ENCODE measurements at places on chromosomes 1 and 21.

DNA sequence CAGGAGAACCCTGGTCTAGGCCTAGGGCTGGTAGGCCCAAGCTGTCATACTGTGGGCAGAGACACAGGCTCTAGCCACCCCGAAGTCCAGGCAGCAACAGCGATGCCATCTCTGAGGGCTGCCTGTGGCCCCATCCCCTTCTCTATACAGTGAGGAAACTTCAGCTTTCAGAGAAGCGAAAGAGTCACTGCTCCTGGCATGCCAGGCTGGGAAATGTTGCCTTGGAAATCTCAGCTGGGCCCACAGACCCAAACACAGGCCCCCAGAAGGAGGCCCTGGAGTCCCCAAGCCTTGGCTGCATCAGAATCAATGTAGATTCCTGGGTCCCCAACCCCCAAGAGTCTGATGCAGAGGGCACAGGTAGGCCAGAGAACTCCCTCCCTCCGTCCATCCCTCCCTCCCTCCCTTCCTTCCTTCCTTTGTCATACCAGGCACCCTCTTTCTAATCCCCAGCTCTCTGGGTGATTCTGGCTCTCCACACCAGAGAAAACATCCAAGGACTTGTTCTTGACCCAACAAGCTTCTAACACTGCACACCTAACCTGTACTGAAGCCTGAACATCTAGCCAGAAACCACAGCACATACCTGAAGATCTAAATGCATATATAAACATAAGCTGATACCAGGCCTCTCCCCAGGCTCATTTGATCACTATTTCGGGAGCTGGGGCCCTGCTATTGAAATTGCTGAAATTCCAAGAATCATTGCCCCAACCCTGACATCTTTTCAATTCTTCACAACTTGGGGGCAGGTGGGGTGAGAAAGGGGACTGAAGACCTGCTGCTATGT is 143.2 kb upstream of the EDN2 start:
- no peak for DNase-seq

GRCh38 chr1:84202126-84202525 is 58.1 kb downstream of the PRKACB start:
- DNase-seq: no peak

DNA sequence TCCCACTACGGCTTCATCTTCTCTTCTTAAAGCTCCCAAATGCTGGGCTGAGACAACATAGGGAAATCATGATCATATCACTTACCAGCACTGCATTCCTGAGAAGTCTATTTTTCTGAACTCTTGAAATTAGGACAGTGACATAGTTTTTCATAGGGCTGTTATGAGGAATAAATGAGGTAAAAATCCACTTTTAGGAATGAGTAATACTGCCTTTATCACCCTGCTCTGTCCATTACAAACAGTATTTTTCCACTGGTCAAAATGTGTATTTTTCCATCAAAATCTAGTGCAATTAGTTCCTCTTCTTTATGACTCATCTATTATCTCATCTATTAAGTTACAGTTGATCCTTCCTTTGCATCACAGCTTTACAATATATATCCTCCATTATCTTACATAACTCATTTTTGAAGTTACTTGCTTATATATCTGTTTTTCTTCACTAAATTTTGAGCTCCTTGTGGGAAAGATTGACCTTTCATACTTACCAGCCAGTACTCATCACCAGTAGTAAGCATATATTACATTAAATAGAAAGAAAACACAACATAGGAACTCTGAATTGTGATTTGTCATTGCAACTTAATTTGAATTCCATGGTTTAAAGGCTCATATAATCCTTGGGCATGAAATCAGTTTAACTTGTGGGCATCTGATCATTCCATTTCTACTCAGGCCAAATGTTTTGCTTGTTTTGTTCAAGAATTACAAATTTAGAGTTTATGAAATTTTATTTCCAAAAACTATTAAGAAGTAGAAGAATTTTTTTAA is 37.1 kb downstream of the PRRX1 start:
- DNase-seq: no peak

DNA sequence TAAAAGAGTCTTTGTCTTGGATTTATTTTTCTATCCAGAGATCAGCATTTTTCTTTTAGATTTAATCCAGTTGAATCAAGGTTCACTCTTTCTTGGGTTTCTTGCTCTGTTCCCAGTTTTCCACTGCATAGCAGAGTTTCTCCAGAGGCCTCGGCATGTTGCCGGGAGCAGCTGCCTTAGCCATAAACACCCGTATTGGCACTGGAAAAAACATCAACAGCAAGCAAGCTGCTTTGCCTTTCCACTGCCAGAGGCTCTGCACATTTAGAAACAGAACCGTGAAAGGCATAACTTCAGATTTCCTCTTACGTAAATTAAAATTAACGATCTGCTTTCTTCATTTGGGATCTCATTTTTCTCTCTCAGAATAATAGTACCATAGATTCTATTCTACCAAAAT is 181.8 kb upstream of the L1TD1 start:
- no peak for DNase-seq

DNA sequence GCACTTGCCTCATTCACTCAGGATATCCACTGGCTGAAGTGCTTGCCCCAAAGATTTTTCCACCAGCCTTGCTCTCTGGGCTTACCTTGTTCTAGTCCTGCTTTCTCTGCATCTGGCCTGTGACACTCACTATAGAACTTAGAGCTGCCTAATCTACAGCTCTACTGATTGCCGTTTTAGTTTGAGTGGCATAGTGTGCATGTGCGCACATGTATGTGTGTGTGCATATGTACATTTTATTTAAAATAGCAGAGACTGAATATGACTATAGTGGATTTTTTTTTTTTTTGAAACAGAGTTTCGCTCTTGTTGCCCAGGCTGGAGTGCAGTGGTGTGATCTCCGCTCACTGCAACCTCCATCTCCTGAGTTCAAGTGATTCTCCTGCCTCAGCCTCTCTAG is 92.0 kb upstream of the CCDC190 start:
- no peak for DNase-seq

DNA sequence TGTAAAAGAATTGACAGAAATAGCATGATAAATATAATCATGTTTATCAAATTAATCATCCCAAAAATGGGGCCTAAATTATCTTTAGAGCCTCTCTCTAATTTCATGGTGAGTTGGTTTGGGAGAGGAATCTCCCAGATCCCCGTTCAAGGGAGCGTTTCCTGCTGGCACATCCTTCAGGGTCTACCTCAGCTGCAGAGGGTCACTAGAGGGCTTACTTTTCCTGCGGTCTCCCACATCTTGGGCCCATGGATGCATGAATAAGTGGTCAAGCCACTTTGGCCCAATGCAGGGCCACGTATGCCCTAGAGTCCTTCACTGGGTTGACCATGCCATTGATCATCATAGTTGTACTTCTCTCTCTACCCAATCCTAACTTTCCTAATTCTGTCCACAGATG is 164.1 kb downstream of the USP25 start:
- DNase-seq: no peak

DNA sequence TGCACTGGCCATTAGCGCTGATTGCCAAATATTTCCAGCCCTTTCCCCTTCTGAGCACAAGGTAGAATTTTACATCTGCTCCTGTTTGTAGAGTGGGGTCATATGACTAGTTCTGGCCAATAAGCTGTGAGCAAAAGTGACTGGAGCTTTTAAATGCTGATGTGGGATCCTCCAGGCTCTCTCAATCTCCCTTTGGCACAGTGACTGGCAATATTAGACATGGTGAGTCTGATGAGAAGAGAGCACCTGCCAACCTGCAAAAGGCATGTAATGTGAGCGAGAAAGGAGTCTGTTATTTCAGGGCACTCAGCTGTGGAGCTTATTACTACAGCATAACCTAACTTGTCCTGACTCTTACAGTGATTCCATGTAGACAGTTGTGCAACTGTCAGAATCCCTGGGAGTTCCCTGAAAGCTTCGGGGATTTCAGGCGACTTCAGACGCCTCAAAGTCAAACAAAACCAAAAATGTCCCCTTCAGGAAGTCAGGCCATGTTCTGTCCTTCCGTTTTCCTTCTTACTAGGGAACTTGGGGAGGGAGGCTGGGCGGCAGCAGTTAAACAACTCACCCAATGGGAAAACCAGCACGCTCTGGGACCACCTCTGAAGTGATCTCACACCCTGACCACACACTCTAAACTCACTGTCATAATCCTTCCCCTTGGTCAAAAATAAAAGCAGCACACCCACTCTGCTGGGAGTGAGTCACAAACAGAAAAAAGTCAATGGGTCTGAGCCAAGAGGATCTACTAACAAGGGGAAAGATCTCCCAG is 3.6 kb upstream of the RASSF5 start:
- DNase-seq: peak; percentile 65

DNA sequence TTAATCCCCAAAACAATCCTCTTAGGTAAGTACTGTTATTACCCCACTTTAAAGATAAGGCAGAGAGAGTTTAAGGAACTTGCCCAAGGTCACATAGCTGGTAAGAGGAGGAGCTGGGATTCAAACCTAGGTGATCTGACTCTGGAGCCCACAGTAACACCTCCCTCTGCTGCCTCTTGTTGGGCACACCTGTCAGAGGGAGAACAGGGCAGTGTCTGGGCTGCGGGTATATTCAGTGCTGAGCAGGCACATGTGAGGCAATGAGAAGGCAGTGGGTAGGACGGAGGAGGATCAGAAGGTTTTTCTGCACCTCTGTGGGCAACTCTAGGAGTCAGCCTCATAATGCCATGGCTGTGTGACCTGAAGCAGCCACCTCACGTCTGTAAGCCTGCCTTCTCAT is 1.8 kb downstream of the HPCA start:
- DNase-seq: no peak

- peak; percentile 39 for DNase-seq
Observed at GRCh38 chr21:38773099-38774061, 32.3 kb upstream of the ETS2 start.

GRCh38 chr1:48692235-48692634 is 84.5 kb downstream of the BEND5 start:
- DNase-seq: no peak

DNA sequence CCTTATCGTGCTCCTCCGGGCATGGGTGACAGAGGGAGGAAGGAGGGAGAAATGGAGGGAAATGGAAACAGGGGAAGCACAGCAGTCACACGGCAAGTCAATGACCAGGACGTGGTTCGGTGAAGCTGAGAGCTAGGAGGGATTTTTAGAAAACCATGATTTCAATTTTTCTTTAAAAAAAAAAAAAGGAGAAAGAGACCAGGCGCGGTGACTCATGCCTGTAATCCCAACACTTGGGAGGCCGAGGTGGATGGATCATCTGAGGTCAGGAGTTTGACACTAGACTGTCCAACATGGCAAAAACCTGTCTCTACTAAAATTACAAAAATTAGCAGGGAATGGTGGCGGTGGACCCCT is 776 bp upstream of the TNFRSF9 start:
- no peak for DNase-seq

DNA sequence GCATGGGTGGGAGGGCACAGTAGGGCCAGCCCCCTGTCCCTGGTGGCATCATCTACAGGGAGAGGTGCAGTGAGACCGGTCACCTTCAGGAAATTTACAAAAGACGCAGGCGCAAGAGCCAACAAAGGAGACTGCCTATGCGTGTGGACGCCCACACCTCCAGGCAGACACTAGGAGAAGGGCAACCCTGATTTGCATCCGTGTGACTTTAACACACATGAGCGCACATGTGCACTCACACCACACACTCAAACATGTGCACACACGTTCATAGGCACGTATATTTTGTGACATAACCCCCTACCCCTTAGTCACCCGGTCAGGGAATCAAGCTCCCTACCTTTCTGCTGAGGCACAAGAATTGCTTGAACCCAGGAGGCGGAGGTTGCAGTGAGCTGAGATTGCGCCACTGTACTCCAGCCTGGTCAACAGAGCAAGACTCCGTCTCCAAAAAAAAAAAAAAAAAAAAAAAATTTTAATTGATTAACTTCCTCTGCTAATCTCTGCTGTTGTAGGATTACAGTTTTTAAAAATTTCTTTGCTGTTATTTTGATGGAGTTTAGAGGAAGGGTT is 84.7 kb upstream of the SLC25A33 start:
- no peak for DNase-seq

- DNase-seq: no peak
Observed at GRCh38 chr1:42209526-42210251, 45.1 kb upstream of the GUCA2A start.

DNA sequence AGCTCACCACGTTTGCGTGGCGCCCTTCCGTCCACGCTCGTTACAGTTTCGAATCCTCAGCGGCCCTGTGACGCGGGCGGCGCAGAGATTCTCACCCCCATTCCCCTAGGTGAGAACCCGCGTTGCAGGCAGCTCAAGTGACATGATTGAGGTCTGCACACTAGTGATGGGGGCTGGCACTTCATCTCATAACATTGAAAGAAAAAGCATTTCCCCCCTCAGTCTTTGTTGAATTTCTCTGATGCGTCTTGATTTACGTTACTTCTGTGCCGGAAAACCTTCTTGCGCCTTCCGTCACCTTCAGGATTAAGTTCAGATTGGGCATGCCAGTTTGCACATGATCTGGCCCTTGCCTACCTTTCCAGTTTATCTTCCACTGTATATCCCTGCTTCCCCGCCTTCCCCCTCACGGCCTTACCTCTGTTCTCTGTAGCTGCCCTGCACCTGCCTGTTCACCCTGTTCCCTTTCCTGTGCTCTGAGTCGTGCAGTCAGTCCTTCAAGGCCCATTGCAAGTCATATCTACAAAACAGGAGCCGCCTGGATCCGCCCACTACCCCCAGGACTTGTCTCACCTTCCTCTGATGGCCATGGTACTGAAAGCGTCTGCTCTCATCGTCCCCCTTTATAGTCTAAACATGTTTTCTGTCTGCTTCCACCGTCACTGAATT is 1.1 kb downstream of the CTPS1 start:
- DNase-seq: peak; percentile 58

DNA sequence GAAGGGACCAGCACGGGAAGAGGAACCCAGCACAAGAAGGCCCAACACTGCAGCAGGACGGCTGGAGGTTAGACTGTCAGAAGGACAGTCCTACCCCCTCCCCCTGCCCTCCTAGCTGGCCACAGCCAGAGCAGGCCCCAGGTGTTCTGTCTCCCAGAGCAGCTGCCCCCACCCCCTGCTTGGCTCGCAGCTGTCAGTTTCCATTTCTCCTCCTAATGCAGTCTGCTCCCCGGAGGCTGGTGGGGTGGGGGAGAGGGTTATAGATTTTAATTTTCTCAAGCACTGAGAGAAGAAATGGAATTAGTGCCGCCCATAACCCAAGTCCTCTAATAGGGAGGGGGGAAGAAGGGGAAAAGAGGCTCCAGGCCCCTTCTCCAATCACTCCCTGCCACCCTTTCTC is 13.0 kb upstream of the PEAR1 start:
- DNase-seq: no peak

DNA sequence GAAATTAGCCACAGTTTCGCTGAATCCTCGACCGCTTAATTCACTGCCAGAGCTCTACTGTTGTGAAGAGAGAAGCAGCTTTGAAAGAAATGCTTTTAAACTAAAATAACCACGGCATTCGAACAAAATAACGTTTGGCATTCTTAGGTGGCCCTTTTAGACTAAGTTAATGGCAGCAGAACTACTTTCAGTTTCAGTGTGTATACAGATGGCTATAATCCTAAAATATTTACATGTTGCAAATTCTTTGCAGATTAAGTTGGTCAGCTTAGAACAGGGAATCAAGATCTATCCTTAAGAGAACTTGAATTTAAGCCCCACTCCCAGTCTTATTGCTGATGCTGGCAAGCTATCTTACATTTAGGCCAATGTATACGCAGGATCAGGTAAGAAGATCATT is 62.7 kb downstream of the ADSS2 start:
- DNase-seq: no peak
